ENCODE measurements at places on chromosomes 7 and 10. TPM values are rescaled to one million over a fixed set of nuclear protein-coding genes. Genes with fewer than 3 reads are reported as not detected.

OR2A12 gene
- total RNA-seq = not detected

SAMD9 gene
- total RNA-seq = 11.8 TPM

ITGA8 gene
- 24.4 TPM for total RNA-seq

MBLAC1 gene
- 4.2 TPM for total RNA-seq

DNA sequence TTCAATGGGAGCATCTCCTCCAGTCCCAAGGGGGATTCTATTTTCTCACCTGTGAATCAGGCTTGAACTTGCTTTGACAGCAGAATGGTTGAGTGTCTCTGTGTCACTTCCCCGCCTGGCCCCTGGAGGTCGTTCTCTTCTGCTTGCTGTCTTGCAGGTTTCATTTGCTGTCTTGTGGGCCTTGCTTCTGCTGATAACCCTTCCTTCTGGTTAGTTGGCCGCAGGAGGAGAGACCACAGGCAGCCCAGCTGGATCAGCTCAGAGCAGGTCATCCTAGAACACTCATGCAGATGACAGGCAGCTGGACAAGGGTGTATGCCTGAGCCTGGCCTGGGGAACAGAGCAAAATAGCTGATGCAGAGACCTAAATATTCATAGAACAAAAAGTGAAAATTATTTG, 344.2 kb upstream of the ADARB2 start:
- H3K27ac ChIP-seq = no peak overlapping the region
- H3K36me3 ChIP-seq = no peaks in the 10 kb centered on the region
- no peak for DNase-seq
- no peaks in the 10 kb centered on the region for H3K27me3 ChIP-seq
- H3K4me1 ChIP-seq = no peaks in the 10 kb centered on the region
- no peak overlapping the region for H3K4me3 ChIP-seq

GRCh38 chr7:76327610-76328009, 25.1 kb downstream of the HSPB1 start:
- no peak for DNase-seq
- no peak overlapping the region for H3K4me3 ChIP-seq
- H3K4me1 ChIP-seq = peaks cover 12% of the 10 kb centered on the region
- H3K36me3 ChIP-seq = peaks cover 4% of the 10 kb centered on the region

- H3K4me1 ChIP-seq = no peaks in the 10 kb centered on the region
- no peak overlapping the region for H3K27ac ChIP-seq
- no peaks in the 10 kb centered on the region for H3K36me3 ChIP-seq
Measured at GRCh38 chr7:148058753-148059152, 531.8 kb upstream of the C7orf33 start.

GRCh38 chr7:44845451-44845850, 2.4 kb downstream of the H2AZ2 start:
- peaks cover 19% of the 10 kb centered on the region for H3K4me1 ChIP-seq
- H3K27ac ChIP-seq = no peak overlapping the region
- peaks cover 6% of the 10 kb centered on the region for H3K36me3 ChIP-seq
- H3K4me3 ChIP-seq = no peak overlapping the region

DNA sequence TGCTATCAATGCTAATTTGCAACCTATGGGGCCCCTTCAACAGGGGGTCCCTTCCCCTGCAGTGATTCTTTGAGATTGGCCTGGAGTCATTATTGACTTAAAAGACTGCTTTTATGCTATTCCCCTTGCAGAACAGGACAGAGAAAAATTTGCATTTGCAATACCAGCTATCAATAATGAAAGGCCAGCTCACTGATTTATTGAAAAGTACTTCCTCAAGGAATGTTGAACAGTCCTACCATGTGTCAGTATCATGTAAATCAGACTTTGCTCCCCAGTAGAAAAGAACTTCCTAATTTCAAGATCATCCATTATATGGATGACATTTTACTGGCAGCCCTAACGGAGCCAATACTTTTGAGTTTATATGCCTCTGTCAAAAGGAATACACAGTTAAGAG, 29.7 kb upstream of the ABCA13 start:
- H3K4me1 ChIP-seq = peaks cover 4% of the 10 kb centered on the region
- no peaks in the 10 kb centered on the region for H3K27me3 ChIP-seq
- no peaks in the 10 kb centered on the region for H3K36me3 ChIP-seq
- no peak overlapping the region for H3K27ac ChIP-seq

DNA sequence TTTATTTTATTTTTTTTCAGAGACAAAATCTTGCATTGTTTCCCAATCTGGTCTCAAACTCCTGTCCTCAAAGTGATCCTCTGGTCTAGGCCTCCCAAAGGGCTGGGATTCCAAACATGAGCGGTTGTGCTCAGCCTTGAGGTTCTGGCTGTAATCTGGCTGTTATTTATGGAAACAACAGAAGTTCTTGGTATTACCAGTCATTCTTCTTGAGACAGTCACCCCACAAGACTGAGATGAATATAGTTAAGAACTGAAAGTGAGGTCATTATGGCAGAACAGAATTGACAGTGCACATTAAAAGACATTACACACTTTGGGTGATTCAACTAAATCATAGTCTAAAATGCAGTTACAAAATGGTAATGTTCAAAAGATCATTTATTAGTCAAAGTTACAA, 719.5 kb downstream of the ZWINT start:
- no peaks in the 10 kb centered on the region for H3K4me1 ChIP-seq
- no peak for DNase-seq
- H3K36me3 ChIP-seq = no peaks in the 10 kb centered on the region
- H3K27me3 ChIP-seq = no peaks in the 10 kb centered on the region

GRCh38 chr10:116476461-116476860, 48.8 kb downstream of the PNLIPRP3 start:
- H3K27ac ChIP-seq = no peak overlapping the region
- H3K4me3 ChIP-seq = no peak overlapping the region
- no peaks in the 10 kb centered on the region for H3K4me1 ChIP-seq
- H3K27me3 ChIP-seq = no peaks in the 10 kb centered on the region

GRCh38 chr10:66095610-66096009, 830.2 kb upstream of the LRRTM3 start:
- no peaks in the 10 kb centered on the region for H3K27me3 ChIP-seq
- H3K36me3 ChIP-seq = no peaks in the 10 kb centered on the region
- no peak for DNase-seq
- no peaks in the 10 kb centered on the region for H3K4me1 ChIP-seq
- H3K27ac ChIP-seq = no peak overlapping the region

- H3K27ac ChIP-seq = no peak overlapping the region
- no peak for DNase-seq
- H3K4me3 ChIP-seq = no peak overlapping the region
- no peaks in the 10 kb centered on the region for H3K4me1 ChIP-seq
Measured at GRCh38 chr7:33547880-33548279, 357.5 kb upstream of the BMPER start.

DNA sequence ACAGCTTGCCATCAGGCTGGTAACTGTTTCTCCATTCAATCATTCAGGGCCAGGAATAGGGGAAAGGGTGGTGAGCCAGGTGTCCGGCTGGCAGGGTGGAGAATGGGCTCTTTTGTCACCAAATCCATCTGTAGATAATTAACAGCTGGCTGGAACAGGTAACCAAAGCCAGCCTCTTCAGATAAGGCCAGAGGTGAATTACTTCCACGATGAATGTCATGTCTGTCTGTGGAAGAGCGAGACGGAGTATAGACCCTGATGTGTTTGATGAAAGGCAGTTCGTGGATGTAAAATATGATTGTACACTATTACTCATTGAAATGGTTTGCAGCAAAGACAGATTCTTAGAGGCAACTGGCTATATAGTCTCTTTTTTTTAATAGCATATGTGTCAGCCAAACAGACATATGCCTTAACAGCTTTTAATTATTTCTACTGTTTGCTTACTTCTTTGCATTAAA, 149.8 kb downstream of the KLF6 start:
- H3K4me3 ChIP-seq = no peak overlapping the region
- no peaks in the 10 kb centered on the region for H3K36me3 ChIP-seq
- no peaks in the 10 kb centered on the region for H3K27me3 ChIP-seq
- H3K27ac ChIP-seq = no peak overlapping the region
